IMR-90 (cell line): ENCODE measurements at places on chromosomes 11 and 22.
A peak's percentile ranks its signal among the peaks of the same experiment; 100 is the strongest.

DNA sequence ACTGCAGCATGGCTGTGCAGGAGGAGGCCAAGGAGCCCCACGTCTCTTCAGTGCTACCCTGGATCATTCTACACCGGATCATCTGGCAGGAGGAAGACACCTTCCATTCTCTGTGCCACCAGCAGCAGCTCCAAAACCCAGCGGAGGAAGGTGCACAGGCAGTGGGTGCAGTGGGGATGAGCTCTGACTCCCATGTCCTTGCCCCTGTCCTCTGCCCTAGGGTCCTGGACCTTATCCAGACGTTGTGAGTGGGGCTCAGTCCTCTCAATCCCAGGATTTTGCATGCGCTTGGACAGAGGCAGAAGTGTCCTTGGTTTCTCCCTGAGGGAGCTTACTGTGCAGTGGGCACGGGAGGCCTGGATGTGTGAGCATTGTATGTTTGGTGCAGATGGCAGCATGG lies 61.3 kb downstream of the CABIN1 start:
- DNase-seq, result no peak

- peak; percentile 92 for DNase-seq
These were observed at the start of gene NEAT1 for GRCh38 chr11:65422633-65423515. Gene NEAT1 (plus strand): TSS chr11:65422798.

GRCh38 chr11:130478204-130478701 lies 29.8 kb downstream of the ADAMTS15 start:
- peak; percentile 95 for DNase-seq

DNA sequence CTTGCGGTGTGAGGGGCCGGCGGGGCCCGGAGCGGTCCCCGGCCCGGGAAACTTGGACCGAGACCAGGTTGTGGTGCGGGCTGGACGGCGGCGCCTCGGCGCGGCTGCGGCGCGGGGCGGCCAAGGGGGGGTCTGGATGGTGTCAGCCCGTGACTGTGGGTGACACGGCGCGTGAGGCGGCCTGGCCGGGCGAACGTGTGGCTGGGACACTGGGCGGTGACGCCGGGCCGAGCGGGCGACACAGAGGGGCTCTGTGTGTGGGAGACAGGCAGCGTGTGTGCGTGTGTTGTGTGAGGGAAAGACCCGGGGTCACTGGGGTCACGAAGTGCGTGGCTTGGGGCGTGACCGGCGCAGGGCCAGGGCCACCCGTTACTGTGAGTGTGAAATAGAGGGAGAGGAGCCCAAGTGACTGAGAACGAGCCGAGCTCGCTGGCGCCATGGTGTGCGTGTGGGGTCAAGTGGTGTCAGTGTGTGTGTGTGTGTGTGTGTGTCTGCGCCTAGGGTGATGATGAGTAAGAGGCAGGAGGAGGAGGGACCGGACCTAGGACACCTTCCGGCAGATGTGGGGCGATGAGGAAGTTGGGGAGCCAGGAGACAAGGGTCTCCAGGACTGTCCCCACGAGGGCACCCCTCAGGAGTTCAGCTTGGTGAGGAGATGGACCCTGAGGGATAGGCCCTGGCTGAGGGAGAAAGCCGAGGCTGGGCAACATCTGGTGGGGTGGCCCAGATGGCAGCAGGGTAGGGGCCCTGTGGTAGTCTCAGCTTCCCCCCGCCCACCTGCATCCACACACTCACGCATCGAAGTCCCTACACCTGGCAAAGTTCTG lies 817 bp downstream of the RELT start:
- DNase-seq, result peak; percentile 72

- DNase-seq, result no peak
These were observed 81.6 kb downstream of the MED15 start for GRCh38 chr22:20588843-20589581.

DNA sequence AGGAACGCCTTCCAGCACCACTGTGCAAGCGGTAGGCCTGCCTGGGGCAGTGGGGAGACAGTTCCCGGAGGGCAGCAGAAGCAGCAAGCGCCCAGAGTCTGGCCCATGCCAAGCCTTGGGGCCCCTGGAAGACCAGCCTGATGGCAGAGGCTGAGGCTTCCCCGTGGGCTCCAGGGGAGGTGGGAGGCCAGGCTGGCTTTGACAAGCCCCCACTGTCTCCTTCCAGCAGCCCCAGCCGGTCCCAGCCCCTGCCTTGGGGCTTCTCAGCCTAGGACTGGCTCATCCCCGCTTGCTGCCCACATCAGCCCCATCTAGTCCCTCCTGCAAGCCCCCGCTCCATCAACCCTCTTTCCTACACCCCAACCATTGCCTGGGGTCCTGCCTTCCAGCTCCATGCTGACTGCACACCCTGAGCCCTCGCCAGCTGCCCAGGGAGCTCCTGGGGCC lies 46.7 kb downstream of the IGF2 start:
- no peak for DNase-seq

GRCh38 chr11:113192121-113192925 lies 122.1 kb upstream of the TTC12 start:
- DNase-seq, result no peak
